ENCODE measurements at places on chromosomes 4 and X. TPM values are rescaled to one million over a fixed set of nuclear protein-coding genes. Genes with fewer than 3 reads are reported as not detected.

The HSD17B10 gene
- total RNA-seq = 82.2 TPM

The CCDC110 gene
- 0.29 TPM for total RNA-seq

The HS6ST2 gene
- total RNA-seq = 0.22 TPM

The TRIM60 gene
- 1.1 TPM for total RNA-seq

The PWWP3B gene
- total RNA-seq = 0.44 TPM

The CT45A2 gene
- total RNA-seq = not detected

Measured in placental pericyte (primary cell).